ENCODE measurements at places on chromosomes 16 and 17.

DNA sequence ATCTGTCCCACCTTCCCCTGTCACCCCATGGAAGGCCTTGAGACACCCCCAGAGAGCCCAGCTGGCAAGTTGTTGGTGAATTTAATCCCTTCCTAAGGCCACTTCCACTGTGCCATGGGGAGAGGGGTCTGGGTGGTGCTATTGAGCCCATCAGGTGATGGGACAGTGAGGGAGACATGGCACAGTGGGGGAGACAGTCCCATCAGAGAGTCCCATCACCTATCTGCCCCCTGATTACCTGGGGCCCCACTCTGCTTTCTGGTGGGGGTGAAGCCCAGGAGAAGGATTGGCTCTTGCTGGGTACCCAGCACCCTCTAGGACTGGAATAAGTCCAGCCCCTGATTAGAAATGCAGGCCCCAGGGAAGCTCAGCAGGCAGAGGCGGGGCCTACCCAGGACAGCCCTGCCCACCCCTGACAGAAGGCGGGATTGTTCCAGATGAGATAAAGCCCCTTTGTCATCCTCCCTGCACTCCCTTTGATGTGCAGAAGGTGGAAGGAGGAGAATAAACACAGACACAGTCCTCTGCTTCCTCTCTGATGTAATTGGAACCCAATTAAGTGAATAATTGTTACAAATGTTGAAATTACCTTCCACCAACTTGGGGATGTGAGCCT lies 18.9 kb downstream of the TMEM132E start:
- DNase-seq: no peak

- no peak for DNase-seq
These were observed 93.9 kb downstream of the YPEL2 start for GRCh38 chr17:59425085-59425931.

- no peak for DNase-seq
These were observed 22.2 kb upstream of the RAB11FIP4 start for GRCh38 chr17:31369266-31369665.

DNA sequence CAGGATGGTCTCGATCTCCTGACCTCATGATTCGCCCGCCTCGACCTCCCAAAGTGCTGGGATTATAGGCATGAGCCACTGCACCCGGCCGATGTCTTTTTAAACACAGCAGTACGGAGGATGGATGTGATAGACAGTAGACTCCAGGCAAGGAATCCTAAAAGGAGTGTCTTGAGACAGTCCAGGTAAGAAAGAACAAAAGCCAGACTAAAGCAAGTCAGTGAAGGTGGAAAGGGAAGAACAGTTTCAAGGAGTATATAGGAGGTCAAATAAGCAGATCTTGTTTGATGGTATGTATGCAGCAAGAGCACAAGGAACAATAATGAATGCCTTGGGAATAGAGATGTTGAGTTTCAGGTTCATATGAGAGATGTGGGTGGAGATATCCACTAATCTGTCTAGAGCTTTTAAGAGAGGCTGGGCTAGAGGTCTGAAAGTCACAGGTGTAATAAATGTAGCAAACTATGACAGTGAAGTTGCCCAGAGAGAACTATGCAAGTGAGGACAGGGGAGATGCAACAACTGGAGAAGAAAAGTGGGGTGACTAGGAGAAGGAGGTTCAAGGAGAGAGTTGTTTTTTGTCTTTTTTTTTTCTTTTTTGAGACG lies 4.5 kb downstream of the TUBD1 start:
- no peak for DNase-seq

- DNase-seq: no peak
These were observed 914.9 kb downstream of the KCNJ2 start for GRCh38 chr17:71084219-71084618.

DNA sequence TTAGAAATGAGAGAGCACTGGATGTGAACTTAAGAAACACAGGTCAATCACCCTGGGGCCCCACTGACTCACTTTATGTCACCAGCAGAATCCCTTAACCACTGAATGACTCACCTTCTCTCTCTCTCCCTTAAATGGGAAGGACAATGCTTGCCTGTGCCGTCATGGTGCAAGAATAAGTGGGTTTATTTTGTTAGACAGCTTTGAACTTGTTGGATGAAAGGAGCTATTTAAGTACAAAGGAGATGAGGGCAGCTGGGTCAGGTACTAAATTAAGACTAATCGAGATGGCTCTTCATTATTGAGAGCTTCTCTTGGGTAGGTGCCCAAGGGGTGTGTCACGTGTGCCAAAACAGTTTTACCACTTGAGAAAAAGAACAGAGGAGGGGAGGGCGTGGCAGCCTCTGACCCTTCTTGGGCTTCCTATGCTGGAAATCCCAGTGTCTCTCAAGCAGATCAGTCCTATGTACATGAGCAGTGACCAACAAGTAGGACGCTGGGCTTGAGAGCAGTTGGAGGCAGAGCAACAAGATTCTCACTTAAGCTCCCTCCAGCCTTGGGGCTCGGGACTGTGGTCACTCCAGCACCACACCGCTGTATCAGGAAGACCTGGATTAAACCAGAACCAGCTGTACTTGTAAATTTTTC lies 6.7 kb upstream of the KRT31 start:
- DNase-seq: no peak

DNA sequence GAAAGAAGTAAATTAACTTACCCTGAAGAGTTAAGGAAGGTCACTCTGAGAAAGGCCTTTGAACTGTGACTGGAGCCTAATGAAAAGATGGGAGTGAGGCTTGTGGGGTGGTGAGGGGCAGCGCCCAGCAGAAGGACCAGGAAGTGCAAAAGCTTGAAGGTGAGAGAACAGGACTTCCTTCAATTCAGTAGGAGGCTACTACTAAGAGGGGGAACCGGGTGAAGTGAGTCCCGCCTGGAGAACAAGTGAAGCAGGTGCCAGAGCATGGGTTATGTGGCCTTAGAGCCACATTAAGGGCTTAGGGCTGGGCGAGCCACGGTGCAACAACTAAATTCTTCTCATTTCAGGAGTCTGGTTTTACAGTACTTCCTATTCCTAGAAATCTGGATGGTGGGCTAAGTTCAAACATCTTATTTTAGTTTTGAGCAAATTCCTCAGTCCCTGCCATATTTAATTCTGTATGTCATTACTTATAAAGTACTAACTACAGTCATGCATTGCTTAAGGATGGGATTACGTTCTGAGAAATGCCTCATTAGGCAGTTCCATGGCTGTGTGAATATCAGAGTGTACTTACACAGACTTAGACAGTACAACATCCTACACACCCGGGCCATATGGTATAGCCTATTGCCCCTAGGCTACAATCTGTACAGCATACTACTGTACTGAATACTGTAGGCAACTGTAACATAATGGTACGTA lies 5.1 kb downstream of the CFAP20 start:
- DNase-seq: no peak

DNA sequence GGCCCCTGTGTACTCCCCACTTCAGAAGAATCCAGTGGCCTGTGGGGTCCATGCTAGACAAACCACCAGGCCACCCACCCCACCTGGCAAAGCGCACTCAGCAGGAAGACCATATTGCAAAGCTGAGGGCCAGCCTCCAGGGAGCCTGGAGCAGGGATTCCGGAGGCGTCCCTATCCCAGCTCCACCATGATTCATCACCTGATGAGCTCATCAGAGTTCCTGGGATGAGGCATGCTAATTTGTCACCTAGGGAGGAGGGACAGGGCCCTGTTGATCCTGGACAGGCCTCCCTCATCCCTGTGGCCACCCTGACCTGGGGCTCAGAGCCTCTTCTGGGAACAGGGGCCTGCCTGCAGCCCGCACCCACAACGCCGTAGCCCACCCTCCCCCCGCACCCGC lies 131.6 kb upstream of the PLCG2 start:
- no peak for DNase-seq

- DNase-seq: no peak
These were observed 14.3 kb upstream of the DNASE1 start for GRCh38 chr16:3640207-3640606.
